SIG-M5 (cell line): ENCODE measurements at places on chromosomes 4 and X.

GRCh38 chr4:99504804-99505502, 5.9 kb upstream of the C4orf17 start:
- no peak for DNase-seq

DNA sequence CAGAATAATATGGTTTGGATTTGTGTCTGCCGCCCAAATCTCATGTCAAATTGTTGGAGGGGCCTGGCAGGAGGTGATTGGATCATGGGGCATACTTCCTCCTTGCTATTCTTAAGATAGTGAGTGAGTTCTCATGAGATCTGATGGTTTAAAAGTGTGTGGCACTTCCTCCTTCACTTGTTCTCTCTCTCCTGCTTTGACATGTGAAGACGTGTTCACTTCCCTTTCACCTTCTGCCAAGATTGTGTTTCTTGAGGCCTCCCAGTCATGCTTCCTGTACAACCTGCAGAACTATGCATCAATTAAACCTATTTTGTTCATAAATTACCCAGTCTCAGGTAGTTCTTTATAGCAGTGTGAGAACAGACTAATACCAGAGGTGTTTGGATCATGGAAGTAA, 325.7 kb upstream of the GIMD1 start:
- no peak for DNase-seq

DNA sequence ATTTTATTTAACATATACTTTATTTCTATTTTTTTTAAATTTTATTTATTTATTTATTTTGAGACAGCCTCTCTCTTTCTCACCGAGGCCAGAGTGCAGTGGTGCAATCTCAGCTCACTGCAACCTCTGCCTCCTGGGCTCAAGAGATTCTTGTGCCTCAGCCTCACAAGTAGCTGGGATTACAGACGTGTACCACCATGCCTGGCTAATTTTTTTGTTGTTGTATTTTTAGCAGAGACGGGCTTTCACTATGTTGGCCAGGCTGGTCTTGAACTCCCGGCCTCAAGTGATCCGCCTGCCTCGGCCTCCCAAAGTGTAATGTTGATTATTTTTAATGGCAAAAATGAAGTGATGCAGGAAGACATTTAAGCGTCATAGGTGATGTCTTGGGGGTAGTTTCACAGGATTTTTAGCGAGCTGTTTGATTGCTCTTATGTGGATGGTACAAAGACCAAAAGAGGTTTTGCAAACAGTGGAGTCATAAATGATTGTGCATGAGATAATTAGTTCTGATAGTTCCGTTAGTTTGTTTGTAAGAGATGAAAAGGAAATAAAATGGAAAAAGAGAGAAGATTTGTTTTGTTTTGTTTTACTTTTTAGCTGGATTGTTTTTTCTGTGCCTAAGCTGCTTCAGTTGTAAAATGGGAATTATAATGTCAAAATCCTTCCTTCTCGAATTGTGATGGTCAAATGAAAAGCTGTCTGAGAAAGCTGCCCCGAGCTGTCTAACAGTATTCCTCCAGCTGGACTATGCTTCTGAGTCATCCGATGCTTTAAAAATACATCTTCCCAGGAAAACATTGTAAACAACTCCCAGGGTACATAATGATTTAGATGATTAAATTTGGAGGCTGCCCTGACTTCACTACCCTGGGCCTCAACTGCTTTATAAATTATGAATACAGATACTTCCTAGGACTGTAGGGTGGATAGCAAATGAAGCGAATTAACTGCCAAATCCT, 14.7 kb downstream of the RHOH start:
- no peak for DNase-seq

- DNase-seq, result no peak
Observed at GRCh38 chr4:17657090-17657489, 42.6 kb downstream of the MED28 start.

DNA sequence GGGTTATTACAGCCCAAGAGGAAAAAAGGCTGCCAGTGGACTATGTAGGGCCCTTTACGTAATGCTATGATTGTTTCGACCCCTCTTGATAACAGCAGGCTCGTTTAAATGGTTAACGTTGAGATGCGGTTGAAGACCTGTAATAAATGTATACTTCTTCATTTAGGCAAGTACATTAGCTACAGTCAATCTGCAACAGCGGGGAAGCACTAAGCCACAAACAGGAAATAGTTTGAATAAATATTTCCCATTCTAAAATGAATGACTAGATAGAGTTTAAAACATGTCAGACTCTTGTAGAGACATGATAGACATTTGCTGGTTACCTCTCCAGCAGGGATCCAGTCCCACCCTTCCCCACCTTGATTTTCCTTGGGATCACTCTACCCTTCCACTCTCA, 38.1 kb upstream of the STIM2 start:
- no peak for DNase-seq

- DNase-seq, result no peak
Observed at GRCh38 chrX:37754516-37754915, 25.3 kb upstream of the CYBB start.

GRCh38 chr4:183637461-183637860, 21.5 kb downstream of the RWDD4 start:
- no peak for DNase-seq

DNA sequence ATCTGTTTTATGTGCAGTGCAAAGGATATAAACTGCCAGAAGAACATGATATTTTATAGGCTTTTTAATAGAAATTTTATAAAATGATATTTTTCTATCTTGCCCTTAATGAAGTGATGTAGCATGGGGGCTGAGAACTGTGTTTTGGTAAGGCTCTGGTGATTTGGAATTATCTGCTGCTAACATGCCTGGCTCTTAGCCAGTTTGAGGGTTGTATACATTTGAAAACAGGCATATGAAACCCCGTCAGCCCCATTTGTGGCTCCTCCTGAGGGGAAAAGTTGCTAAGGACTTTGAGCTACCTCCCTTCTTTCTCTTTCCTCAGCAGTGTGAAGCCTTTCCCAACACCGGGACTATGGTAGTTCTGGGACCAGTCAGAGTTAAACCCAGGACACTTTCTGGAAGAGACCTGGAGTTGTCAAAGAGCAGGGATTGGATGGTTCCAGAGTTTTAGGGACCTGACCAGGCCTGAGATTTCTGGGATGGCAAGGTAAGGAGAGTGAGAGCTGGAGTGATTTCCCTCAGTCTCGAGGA, 4.7 kb downstream of the SFRP2 start:
- DNase-seq, result no peak

- no peak for DNase-seq
Observed at GRCh38 chr4:83219344-83220331, 65.0 kb downstream of the COQ2 start.

DNA sequence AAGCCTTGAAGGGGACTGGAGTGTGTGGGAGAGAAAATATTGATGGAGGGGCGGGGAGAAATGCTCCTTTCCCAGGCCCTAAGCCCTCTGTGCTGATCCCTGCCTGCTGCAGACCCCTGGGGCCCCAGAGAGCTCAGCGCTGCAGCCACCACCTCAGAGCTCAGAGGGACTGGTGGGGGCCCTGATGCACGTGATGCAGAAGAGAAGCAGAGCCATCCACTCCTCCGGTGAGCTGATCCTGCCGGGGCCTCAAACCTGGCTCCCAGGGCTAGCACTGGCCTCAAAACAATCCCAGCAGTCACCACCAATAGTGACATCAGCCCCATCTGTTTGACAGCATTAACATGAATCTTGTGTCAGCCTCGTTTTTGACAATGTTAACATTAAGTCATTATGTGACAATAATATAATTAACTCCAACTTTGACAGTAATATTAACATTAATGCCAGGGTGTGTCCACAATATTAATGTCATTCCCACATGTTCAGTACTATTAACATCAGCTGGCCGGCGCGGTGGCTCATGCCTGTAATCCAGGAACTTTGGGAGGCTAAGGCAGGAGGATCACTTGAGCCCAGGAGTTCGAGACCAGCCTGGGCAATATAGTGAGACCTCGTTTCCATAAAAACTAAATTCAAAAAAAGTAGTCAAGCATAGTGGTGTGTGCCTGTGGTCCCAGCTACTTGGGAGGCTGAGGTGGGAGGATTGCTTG, 5.8 kb downstream of the WAS start:
- DNase-seq, result no peak

DNA sequence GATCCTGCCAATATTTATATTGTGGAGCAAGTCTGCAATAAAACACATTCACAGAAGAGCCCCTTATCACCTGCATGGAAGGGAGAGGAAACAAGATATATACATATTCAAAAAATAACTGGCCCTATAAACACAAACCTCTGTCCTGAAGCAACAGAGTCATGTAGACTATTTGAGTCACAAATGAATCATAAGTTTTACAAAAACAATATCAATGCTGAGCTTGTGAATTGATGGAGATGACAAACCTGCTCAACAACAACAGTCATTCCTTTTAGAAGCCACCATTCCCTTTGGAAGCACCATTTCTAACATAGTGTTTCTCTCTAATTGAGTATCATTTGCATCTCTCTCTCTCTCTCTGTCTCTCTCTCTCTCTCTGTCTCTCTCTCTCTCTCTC, 313.9 kb downstream of the MID1IP1 start:
- DNase-seq, result no peak

DNA sequence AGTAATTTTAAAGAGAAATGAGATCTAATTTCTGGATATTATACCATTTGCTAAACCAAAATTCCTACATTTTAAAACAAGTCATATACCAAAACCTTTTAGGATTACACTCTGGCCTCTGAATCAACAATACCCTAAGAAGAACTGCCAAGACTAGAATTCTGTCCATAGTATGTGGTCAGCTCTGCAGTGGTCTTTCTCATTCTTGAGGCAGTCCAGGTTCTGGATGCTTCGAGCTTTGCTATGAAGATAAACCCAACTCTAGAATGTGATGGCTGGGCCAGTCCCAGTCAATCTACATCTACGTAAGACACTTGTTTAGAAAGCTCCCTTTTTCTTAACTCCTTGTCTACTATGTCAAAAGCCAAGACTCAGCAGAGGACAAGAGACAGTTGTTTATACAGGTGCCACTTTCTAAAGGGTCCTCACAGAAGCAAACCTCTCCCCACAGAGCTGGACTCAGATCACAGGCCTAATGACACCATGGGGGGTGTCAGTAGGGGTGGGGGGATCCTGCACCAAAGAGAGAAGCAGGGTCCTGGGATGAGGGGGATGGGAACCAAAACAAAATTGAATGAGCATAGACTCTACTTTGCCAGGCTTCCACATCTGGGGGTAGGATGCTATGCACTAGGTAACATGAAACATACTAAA, 63.2 kb downstream of the SH3RF1 start:
- no peak for DNase-seq

DNA sequence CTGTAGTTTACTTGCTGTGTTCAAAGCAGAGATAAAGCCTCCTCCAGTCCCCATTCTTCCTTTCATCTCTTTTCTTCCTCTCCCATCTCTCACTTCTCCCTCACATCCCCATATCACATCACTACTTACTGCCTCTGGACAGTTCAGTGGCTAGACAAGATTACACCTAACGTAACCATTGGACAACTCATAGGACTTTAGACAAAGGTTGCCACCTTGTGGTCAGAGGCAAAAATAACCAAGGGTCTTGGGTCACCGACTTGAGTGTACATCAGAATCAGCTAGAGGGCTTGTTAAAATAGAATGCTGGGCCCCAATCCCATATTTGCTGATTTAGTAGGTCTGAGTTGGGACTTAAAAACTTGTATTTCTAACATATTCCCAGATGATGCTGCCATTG, 109.3 kb upstream of the DGKK start:
- DNase-seq, result no peak

GRCh38 chrX:85870585-85870984, 176.8 kb downstream of the CHM start:
- no peak for DNase-seq

GRCh38 chr4:53583513-53583912, 7.8 kb downstream of the LNX1 start:
- no peak for DNase-seq

GRCh38 chr4:88900432-88900831, 156.6 kb downstream of the FAM13A start:
- DNase-seq, result no peak

DNA sequence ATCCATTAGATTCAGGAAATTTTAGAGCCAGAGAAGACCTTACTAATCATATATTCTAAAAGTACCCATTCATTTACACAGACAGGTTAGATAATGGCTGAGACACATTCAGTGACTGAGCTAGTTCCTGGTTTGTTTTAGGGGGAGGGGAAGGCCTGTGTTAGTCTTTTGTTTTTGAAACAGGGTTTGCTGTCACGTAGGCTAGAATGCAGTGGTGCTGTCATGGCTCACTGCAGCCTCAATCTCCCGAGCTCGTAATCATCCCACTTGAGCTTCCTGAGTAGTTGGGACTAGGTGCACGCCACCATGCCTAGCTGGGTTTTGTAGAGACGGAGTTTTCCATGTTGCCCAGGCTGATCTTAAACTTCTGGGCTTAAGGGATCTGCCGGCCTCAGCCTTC, 10.1 kb downstream of the RBPJ start:
- no peak for DNase-seq

DNA sequence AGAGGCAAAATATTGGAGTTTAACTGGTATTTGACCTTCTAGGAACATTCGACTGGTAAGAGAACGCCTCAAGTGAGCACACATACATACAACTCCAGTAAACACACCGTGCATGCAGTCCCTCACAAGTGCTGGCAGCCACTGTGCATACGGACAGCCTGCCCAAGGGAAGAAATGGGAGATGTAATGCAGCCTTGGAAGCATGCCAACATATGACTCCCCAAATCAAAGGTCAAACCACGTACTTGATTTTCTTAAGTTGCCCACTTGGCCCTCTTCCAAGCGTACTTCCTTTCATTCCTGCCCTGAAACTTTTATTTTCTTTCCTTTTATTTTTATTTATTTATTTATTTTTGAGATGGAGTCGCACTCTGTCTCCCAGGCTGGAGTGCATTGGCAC, 206.6 kb downstream of the SPRY1 start:
- no peak for DNase-seq

- DNase-seq, result no peak
Observed at GRCh38 chr4:4874254-4874653, 14.8 kb downstream of the MSX1 start.

GRCh38 chr4:13289391-13289790, 194.7 kb downstream of the RAB28 start:
- DNase-seq, result no peak

- no peak for DNase-seq
Observed at GRCh38 chr4:100977746-100978397, 369.5 kb downstream of the PPP3CA start.

DNA sequence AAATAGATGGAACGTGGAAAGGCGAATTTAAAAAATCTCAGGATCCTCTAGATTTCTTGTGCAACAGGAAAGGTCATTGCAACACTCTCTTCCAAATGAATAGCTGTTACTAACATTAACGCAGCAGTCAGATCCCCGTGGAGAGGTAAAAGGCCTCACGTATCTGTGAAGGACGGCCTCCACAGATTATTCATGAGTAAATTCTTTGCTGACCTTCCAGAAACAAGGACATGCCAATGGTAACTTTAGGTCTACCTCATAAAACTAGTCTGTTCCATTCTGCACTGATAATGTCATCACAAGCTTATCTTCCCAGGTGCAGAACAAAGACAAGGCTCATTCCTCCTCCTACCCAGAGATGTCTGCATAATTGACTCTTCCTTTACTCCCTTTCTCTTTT, 16.1 kb upstream of the REPS2 start:
- no peak for DNase-seq

- DNase-seq, result no peak
Observed at GRCh38 chr4:1975391-1975801, 33.4 kb downstream of the NELFA start.
